ENCODE measurements at places on chromosomes 7 and 10.

GRCh38 chr7:155508376-155509358 lies 37.7 kb downstream of the CNPY1 start:
- DNase-seq = peak; percentile 61

GRCh38 chr7:156004265-156005201 lies 192.3 kb upstream of the SHH start:
- DNase-seq = no peak

GRCh38 chr7:31562002-31562401 lies 48.1 kb downstream of the ITPRID1 start:
- DNase-seq = no peak

- DNase-seq = no peak
Observed at GRCh38 chr10:35501923-35502322, 103.2 kb upstream of the GJD4 start.

DNA sequence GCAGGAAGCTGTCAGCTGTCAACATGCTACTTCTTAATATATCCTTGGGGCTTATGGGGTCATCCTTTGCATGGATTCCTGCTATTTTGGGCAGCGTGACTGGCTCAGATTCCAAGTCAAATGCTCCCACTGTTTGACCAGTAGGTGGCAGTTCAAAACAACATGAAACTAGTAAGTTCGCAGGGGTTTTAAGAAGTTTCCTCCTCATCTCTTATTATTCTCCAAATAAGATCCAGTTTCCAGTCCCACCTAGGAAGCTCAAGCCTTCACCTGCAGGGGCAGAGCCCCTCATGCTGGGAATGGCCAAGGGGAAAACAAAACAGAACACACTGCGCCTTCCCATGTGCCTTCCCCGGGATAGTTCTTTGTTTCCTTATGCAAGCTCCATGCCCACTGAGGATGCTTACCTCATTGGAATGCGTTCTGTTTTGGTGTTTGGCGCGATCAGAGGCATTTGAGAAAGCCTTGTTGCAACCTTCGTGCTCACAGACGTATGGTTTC lies 259.8 kb downstream of the GLI3 start:
- peak; percentile 6 for DNase-seq

- DNase-seq = no peak
Observed at GRCh38 chr7:156527458-156527890, 113.1 kb upstream of the RNF32 start.

DNA sequence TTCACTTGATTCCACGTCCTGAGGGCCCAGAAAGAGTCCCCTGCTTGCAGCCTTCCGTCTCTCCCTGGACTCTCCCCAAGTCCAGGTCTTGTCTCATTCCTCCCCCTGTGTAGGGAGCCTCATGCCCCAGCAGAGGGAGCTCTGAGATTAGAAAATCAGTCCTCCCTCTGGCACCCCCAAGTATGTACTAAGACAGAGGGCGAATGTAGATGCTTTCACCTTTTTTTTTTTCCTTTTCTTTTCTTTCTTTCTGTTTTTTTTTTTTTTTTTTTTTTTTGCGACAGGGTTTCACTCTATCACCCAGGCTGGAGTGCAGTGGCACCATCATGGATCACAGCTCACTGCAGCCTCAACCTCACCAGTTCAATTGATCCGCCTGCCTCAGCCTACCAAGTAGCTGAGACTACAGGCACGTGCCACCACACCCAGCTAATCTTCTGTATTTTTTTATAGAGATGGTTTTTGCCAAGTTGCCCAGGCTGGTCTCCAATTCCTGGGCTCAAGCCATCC lies 10.3 kb downstream of the SFXN3 start:
- peak; percentile 50 for DNase-seq

GRCh38 chr7:979886-980571 lies 3.0 kb upstream of the CYP2W1 start:
- DNase-seq = no peak

DNA sequence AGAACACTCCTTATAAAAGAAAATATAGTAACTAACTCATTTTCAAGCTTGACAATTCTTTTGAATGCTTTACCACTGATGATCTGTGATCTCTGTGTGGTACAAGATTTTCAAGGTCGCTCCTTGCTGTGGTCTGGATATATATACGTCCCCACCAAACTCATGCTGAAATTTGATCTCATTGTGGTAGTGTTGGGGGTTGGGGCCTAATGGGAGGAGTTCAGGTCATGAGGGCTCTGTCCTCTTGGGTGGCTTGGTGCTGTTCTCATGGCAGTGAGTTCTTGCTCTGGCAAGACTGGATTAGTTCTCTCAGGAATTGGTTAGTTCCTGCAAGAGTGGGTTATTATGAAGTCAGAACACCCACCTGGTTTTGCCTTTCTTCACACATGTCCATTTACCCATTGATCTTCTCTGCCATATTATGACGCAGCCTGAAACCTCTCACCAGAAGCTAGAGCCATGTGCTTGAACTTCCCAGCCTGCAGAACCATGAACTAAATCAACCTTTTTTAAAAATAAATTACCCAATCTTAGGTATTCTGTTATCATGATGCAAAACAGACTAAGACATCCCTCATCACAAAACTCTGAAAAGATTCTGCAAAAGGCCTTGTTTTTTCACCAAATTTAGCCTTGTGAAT lies 8.3 kb upstream of the EDRF1 start:
- no peak for DNase-seq

GRCh38 chr10:48910548-48910947 lies 29.1 kb downstream of the LRRC18 start:
- no peak for DNase-seq

DNA sequence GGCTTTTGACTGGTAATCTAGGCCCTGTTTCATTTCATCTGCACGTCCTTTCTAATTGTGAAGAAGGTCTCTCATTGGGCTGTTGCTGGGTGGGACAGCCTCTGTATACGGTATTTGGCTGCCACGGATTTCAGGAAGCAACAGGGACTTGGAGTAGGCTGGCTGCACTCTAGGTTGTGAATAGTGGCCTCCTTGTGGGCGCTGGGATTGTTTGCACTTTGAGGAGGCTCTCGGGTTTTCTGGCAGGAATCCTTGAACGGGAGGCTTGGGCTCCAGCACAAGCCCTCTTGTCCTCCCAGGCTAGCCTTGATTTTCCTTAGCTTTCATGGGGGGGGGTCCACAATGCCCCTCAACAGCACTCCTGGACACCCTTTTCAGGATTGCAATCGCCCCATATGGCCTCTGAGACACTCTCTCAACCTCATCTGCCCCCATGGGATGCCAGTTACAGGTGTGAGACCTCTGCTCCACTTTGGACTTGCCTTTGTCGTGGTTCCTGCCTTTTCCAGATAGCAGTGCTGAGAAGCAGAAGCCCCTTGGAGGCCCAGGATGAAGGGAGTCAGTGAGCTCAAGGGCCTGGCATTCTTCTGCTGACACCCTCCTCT lies 33.9 kb upstream of the ZNF273 start:
- DNase-seq = no peak

DNA sequence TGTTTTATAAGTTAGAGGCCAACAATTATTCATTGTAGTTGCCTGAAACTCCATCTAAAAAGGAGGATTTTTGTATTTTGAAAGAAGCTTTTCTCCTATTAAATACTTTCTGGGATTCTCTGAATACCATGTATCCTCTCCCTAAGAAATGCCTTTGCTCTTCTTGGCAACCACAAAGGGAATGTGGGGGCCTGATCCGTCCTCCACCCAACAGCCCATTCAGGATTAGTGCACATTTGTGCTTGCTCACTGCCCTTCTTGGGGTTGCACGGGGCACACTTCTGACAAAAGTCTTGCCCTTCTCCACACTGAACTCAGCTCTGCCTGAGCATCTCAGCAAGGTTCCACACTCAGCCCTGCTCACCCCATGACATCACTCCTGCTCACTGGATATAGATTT lies 194.2 kb downstream of the SLC25A13 start:
- no peak for DNase-seq

DNA sequence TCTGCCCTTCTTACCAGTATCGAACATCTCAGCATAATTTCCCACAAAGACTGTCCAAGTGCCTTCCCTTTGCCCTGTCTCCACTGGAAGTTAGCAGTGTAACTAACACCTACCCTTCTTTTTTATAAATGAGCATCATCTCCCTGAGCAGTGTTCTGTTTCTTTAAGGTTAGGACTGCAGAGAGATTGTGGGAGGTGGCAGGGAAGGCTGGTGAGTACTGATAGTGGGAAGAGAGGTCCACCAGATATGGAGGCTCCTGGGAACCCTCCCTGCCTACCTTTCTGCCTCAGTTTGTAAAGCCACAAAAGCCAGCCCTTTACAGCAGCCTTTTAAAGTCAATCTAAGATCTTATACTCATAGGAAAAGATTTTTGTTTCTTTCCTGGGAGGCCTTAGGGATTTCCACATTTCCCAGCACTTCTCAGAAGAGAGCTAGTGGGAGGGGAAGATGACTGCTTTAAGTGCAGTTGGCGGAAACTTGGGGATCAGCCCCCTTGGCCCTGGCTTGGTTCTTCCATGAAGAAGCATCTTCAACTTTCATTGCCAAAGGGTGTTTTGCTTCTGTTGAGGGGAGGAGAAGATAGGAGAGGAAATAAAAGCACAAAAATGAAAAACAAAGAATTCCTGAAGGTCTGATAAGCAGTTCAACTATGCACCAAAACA lies 36.6 kb upstream of the CALD1 start:
- no peak for DNase-seq

DNA sequence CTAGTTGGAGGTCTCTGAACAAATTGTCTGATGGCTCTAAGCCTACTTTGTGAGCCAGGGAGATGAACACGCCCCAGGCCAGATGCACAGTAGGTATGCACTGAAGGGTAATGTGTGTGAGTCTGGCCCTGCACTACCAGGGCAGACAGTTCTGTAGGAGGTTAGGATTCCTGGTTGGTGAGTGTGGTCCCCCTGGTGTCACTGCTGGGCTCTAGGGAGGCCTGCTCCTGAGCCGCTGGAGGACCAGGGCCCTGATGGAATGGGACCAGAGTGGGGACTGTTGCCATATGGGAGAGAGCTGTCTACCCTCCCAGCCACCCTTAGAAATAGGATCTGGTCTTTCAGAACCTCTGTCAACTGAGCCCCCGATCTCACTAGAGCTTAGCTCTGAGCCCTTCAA lies 42.0 kb downstream of the CDH23 start:
- no peak for DNase-seq

DNA sequence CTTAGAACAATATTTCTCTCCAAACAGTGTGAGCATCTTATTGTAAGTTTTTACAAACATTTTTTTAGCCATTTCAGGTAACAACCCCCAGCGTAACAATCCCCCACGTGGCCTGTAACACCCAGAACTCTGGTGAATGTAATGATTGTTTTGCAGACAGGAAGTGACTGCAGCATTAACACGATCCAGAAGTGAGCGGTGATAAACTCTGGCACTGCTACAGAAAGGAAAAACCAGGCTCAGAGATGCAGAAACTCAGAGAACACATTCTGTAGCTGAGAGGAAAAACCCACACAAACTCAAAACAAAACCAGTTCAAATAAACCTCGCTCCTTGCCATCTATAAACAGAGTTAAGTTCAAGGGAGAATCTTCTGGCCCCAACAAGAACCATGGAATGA lies 285.7 kb downstream of the FGFR2 start:
- DNase-seq = no peak

- DNase-seq = no peak
Observed at GRCh38 chr10:6590100-6590499, 10.0 kb upstream of the PRKCQ start.

DNA sequence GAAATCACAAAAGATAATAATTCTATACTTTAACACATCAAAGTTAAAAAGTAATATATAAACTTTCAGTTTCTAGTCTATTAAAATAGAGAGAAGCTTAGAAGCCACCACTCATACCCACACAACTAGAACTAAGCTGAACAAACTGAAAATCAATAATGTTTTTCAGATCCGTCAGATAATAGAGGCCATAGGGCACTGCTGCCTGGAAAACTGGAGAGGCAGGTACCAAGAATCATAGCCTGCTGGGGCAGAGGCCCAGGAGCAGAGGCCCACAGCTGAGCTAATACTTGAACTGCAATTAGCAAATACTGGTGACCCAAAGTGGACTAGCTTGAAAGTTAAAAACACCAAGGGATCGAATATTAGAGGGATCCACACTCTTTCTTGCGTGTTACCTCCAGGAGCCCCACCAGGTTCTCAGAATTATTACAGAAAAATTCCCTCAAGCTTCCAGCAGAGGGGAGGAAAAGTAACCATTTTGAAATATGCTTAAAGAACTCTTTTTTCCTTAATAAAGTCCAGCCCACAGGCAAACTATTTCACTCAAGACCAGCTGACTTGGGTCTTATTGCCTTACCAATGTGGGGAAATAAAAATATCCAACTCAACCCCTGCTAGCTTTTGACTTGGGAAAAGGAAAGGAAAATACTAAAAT lies 774.1 kb upstream of the IGFBP3 start:
- no peak for DNase-seq

GRCh38 chr7:76122516-76123239 lies 74.8 kb downstream of the MDH2 start:
- DNase-seq = no peak

- no peak for DNase-seq
Observed at GRCh38 chr10:59098387-59098786, 78.1 kb upstream of the PHYHIPL start.

- no peak for DNase-seq
Observed at GRCh38 chr7:43004082-43004481, 71.9 kb downstream of the MRPL32 start.

DNA sequence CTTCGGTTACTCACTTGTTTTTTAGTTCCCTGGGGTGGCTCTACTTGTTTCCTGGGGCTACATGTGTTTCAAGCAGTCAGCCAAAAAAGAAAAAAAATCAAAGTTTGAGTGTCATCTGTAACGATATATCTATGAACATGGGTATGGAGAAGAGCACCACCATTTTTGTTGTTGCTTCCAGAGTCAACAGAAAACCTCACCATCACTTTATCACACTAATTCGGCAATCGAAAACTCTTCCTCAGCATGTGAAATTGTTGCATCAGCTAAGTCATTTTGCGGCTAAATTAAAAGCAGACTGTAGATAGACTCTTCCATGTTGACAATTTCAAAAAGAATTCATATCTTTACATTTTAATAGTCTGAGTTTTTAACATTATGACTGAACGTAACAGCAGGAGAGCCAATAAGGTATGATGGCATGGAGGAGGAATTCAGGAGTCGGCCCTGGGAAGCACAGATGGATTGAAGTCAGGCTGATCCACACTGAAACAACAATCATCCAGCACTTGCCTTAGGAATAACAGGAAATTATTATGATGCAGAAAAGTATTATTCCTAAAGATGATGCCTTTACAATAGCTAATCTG lies 455.7 kb upstream of the KLF6 start:
- no peak for DNase-seq

GRCh38 chr10:100364735-100365391 lies 17.8 kb downstream of the SCD start:
- peak; percentile 30 for DNase-seq

GRCh38 chr7:29962035-29962434 lies 27.6 kb downstream of the SCRN1 start:
- no peak for DNase-seq

All from NCI-H1092 treated with DMSO at 0.1 percent for 48 hours (cell line).